M059J (cell line): ENCODE measurements at places on chromosomes 4 and X.

DNA sequence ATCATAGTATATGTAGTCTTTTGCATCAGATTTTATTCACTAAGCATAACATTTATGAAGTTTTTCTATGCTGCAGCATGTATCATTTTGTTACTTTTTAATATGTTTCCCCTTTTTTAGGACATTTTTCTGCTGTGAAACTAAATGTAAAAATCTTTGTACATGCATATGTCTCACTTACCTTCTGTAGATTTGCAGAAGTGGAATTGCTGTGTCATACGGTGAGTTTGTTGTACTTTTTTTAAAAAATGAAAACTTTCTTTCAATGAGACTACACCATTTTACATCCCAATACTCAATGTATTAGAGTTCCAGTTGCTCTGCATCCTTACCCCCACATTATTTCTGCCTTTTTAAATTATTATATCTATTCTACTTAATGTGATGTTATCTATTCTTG is 868.9 kb downstream of the PDHA2 start:
- DNase-seq, result no peak

DNA sequence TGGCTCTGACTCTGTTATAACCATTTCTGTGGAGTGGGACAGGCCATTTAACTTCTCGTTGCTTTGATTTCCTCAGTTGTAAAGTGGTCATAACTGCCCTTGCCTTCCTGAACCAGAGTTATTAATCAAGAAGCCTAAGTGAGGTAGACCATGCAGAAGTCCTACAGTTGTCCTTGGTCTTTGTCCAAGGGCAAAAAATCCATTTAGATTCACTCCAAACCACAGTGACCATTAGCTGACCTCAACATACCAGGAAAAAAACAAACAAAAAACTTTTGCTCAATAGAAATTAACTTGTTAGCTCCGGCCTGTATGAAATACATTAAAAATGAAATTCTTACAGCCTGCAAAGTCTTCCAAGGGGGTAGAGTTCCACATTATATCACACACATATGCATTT is 52.7 kb downstream of the TBC1D9 start:
- DNase-seq, result peak; percentile 47

DNA sequence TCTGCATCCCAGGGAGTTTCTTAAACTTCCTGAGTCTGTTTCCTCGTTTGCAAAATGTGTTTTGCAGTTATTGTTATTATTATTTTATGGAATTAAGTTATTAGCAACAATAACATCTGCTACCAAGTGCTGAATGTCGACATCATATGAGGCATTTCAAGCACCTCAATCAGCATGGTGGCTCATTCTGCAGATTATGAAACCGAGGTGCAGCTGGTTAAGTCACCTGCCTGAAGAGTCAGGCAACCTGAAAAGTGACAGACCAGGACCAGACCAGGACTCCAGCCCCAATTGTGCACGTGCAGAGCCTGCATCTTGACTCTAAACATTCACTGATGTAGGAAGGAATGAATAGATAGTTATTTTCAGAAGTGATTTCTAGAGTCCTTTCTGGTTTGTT is 99.8 kb downstream of the AFAP1 start:
- DNase-seq, result no peak

- no peak for DNase-seq
These were observed 218.9 kb downstream of the PPP3CA start for GRCh38 chr4:101128473-101128872.
